ENCODE measurements at places on chromosomes 2 and 18.

DNA sequence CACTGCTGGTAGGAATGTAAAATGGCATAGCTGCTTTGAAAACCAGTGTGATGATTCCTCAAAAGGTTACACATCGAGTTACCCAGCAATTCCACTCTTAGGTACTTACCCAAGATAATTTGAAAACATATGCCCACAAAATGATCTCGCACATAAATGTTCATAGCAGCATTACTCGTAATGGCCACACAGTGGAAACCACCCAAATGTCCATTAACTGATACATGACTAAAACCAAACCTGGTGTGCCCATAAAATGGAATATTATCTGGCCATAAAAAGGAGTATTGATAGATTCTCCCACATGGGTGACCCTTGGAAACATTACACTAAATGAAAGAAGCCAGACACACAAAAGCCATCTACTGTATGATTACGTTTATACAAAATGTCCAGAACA is 70.4 kb downstream of the ALPK2 start:
- no peak for DNase-seq

- DNase-seq = no peak
Observed at GRCh38 chr2:82226441-82226840, 1921.9 kb upstream of the LRRTM1 start.

DNA sequence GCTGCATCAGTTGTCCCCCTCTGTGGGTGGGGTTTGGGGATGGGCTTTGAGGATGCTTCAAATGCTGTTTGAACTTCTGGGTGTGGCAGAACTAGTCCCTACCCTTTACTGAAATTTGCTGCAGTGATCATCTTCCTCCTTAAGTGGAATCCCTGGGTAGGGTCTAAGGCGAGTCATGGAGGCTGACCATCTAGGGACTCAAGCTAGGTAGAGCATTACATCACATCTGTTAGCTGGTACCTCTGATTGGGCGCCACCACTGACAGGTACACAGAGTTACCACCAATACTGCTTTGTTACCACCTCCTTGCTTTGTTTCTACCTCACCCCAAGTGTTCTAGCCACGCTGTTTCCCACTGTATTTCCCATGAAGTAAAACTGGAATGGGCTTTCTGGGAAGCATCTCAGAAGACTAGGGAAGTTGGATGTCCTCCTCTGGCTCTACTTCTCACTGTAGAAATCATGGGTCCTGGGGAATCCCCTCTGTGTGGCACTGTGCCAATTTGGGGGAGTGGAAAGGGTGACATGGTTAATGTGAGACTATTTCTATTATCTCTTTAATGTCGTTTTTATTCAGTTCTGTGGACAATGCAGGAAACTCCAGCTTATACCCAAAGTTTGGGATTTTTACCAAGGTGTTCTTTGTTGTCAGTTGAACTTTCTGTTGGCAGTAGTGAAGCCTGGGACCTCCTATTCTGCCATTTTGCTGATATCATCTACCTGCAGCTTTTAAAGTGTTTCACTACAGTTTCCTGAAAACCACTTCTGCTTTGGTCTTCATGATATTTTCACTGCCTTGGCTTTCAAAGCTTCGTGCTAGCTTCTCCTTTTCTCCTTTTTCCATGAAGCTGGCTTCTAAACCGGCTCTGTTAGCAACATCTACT is 14.5 kb upstream of the SULT1C4 start:
- no peak for DNase-seq

DNA sequence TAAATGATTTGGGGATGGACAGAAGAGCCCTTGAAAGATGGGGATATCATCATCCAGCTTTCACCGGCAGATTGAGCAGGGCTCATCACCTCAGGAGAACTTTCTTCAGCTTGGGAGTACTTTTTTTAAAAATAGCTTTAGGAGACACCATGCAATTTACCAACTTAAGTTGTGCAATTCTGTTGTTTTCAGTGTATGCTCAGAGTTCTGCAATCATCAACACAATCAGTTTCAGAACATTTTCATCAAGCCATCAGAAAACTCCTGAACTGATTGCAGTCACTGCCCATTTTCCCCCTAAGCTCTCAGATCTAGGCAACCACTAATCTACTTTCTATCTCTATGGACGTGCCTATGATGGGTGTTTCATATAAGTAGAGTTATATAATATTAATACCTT is 117.7 kb downstream of the CRIM1 start:
- DNase-seq = no peak

- DNase-seq = no peak
Observed at GRCh38 chr2:229486673-229487072, 215.6 kb upstream of the PID1 start.

DNA sequence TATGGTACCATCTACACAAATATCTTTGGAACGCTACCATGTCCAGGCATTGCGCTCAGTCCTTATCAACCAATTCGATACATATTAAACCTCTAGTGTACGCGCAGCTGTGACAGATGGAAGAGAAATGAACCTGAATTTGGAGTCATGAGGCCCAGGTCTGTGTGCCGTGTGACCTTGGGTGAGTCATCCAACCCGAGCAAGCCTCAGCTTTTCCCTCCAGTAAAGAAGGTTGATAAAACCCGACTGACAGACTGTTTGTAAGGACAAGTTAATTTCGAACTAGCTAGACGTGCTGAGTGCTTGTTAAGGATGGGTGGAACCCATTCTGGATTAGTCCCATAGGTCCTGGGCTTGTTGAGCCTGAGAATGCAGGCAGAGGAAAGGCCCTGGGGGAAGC is 28.2 kb downstream of the GREB1 start:
- DNase-seq = no peak

DNA sequence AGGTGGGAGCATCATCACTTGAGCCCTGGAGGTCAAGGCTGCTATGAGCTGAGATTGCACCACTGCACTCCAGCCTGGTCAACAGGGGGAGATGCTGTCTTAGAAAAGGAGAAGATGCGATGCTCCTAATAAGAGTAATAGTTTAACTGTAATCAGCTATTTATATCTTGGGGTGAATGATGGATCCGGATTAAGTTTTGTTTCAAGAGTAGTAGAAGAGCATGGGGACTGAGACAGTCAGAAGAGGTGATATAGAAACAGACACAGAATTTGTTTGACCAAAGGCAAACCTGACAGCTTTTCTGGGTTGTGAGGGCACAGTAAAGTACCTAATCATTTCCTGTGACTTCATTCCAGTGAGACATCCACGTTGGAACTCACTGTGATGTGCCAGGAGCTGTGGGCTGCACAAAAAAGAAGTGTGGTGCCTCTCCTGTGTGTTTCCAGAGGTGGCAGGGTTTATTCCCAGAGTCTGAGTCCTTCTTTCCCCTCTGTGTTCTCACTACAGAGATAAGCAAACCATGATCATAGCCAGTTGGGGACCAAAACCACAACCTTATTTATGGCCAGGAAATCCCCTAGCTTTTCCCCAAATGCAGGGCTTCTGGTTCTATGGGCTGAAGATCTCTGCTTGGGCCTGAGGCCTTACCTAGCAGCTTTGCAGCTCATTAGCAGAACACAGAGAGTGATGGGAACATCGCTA is 113.7 kb downstream of the XRCC5 start:
- no peak for DNase-seq

- no peak for DNase-seq
Observed at GRCh38 chr2:174992886-174993285, 12.3 kb downstream of the CHN1 start.

- no peak for DNase-seq
Observed at GRCh38 chr2:236862961-236863728, 222.5 kb upstream of the COPS8 start.

DNA sequence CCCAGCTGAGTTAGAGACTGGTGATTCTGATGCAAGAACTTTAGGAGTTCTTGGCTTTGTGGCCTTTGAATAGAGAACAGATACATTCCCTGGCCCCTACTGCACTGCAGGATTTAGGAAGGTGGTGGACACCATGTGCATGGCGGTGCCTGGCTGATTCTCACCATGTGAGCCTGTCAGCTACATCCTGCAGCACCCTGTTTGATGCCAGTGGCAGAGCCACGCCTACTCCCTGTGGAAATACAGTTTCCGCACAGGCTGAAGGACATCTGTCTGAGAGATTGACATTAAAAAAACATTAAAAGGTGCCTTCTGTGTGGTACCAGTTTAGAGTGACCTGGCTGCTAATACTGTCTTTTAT is 50.0 kb downstream of the KCNE4 start:
- DNase-seq = no peak

DNA sequence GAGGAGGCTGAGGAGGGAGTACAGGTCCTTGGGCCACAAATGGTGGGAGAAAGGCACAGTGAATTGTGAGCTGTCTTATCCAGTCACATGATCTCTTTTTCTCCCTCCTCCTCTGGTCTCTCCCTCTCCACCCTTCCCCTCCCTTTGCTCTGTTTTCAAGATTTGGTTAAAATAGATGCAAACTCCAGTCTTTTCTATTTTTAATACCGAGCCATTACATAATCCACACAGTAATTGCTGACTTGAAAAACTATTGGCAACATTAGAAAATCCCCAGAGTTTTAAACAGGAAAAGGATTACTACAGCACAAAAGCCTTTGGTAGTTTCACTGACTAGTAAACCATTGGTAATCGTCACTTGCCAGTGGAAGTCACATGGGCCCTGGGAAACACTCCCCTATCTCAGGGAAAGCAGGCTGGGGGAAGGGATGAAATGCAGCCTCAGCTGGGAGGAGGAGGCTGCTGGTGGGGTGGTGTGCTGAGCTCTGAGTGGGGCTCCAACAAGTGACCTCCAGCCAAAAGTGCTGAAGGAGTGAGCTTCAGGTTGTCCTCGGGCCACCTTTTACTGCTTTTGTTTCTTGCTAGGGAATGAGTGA is 57.4 kb upstream of the PCBP1 start:
- DNase-seq = no peak

DNA sequence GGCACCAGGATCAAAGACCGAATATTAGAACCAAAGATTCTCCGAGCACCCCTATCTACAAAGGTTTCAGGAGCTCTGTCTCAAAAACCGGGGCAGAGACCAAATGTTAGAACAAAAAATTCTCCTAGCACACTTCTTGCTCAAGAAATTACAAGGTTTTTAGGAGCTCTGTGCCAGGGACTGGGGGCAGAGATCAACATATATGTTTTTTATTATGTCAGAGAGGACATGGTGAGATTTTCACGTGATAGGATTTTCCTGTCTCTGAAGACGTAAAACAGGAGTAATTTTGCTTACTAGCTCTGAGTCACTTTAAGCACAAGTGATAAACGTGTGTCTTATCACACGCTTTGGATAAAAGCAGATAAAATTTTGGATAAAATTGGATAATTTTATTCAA is 34.8 kb upstream of the ODC1 start:
- no peak for DNase-seq

- DNase-seq = no peak
Observed at GRCh38 chr18:44744161-44745121, 63.8 kb downstream of the SETBP1 start.

DNA sequence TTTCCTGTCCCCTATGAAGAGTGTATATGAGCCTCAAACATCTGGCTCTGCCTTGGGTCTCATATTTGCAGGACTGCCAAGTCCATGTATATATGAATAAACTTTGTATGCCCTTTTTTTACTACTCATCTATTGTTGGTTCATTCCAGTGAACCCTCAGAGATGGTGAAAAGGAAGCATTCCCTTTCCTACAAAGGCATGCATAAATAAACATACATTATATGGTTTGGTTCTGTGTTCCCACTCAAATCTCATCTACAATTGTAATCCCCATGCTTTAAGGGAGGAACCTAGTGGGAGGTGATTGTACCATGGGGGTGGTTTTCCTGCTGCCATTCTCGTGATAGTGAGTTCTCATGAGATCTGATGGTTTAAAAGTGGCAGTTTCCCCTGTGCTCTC is 534.2 kb downstream of the SPAG16 start:
- DNase-seq = no peak

GRCh38 chr2:183579686-183580085 is 455.4 kb downstream of the NUP35 start:
- DNase-seq = no peak

GRCh38 chr18:10852385-10853303 is 296.7 kb downstream of the PIEZO2 start:
- no peak for DNase-seq

DNA sequence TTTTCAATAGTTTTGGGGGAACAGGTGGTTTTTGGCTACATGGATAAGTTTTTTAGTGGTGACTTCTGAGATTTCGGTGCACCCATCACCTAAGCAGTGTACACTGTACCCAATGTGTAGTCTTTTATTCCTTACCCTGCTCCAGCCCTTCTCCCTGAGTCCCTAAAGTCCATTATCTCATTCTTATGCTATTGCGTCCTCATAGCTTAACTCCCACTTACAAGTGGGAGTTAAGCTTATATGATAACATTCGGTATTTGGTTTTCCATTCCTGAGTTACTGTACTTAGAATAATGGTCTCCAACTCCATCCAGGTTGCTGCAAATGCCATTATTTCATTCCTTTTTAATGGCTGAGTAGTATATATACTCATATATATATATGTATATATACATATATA is 90.9 kb upstream of the ACSL3 start:
- no peak for DNase-seq

- DNase-seq = no peak
Observed at GRCh38 chr2:199160677-199161465, 296.9 kb downstream of the SATB2 start.

DNA sequence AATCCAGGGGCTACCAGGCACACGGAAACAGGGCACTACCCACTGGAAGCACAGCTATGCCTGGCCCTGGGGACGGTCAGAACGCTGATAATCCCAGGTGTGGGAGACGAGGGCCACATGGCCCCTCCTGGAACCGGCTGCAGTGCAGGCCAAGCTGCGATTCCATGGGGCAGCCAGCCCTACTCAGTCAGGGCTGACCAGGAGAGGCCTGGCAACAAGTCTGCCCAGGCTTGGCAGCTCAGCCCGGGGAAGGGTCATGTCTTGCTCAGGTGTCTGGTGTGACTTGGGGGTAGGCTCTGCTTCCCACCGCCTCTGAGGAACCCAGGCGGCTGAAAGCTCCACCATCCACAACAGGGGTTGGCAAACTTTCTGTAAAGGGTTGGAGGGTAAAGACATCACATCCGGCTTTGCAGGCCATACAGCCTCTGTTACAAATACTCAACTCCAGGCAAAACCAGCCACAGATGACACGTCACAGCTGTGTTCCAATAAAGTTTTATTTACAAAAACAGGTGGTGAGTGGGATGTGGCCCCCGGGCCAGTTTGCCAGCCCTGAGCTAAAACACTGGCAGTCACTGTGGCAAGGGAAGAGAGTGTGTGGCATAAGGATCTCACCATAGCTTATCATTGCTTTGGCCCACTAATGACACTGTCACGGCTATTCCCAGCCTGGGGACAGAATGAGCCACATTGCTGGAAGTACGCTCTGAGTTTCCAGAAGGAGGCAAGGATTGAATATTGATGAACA is 85.2 kb downstream of the NDUFA10 start:
- no peak for DNase-seq

- DNase-seq = no peak
Observed at GRCh38 chr18:7447318-7448028, 119.6 kb upstream of the PTPRM start.

GRCh38 chr2:234329202-234329960 is 167.5 kb downstream of the ARL4C start:
- no peak for DNase-seq

DNA sequence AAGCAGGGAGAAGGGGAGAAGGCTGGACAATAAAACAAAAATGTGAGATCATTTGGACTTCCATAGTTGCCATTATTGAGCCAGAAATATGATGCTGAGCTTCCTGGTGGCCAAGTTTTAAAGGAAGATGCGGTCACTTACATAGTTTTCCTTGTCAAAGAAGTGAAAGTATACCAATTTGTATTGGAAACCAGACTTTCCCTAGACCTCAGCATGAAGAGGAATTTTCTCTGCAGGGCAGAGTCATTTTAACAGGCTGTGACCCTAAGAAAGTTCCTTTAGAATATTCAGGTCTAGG is 111.0 kb downstream of the GATA6 start:
- no peak for DNase-seq

Data from NCI-H1417 treated with DMSO at 0.1 percent for 48 hours (cell line).